ENCODE measurements at places on chromosomes 3 and 15.

- DNase-seq, result peak; percentile 67
Observed at GRCh38 chr3:3015185-3016089, 94.7 kb downstream of the IL5RA start.

- no peak for DNase-seq
Observed at GRCh38 chr15:64233299-64233698, 70.5 kb upstream of the PPIB start.

- DNase-seq, result no peak
Observed at GRCh38 chr3:13880811-13881156, 913 bp upstream of the WNT7A start.

DNA sequence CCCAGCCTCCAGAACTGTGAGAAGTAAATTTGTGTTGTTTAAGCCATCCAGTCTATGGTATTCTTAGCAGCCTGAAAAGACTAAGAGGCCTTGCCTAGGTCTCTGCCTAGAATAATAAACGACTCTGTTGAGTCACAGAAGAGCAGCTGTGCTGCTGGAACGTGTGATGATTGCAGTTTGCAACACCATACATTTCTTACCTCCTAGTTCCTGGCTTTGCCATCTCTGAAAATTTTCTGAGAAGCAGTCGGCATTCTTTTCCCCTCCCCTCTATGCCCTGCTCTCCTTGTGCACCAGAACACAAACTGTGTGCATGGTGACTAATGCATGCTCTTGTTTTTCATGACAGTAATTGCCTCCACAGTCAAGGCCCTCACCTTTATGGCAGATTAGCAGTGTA lies 301.3 kb downstream of the IL20RB start:
- DNase-seq, result no peak

DNA sequence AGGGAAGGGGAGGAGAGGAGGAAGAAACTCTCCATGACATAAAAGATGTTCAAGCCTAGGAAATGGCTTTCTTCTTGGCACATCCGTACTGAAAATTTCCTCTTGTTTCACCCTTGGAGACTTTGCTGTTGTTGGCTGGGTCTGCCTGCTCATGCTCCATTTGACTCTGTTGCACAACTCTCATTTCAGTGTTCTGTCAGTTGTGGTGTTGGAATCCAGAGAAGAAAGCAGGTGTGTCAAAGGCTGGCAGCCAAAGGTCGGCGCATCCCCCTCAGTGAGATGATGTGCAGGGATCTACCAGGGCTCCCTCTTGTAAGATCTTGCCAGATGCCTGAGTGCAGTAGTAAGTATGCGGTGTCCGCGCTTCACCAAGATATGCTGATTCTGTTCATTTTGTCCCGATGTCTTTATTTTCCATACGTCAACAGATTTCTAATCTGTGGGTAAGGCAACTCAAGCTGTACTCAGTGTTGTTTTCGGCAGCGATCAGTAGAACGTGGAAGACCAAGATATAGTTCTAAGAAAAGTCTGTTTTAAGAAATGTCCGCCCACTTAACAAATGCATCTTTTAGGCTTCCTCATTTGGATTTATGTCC lies 265.2 kb upstream of the GOLGA6L4 start:
- DNase-seq, result no peak

- DNase-seq, result no peak
Observed at GRCh38 chr3:127888564-127889107, 26.4 kb upstream of the KBTBD12 start.

DNA sequence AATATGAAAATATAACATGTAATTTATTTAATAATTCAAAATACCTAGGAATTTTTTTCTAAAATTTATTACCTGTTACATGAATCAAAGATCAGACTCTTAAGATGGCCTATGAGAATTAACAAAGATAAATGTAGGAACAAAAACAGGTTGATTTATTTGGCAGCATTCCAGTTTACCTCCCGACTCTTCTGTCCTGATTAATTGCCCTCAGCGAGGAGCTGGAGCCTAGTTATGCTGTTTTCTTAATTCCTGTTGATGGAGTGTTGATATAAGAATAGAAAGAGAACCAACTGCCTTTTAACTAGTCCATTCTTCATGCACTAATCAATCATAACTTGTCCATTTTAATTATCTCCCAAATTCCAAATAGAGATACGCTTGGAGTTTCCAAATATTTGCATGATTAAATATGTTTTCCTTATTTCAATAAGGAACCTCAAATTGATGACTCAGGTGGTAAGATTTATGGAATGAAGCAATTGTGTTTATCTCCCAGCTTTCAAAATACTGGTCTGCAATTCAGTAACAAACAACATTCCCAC lies 10.6 kb upstream of the CPB1 start:
- no peak for DNase-seq

- DNase-seq, result no peak
Observed at GRCh38 chr3:193686665-193687483, 93.9 kb downstream of the OPA1 start.

GRCh38 chr15:77620960-77621647 lies 11.6 kb downstream of the LINGO1 start:
- DNase-seq, result no peak

Data from spinal cord (tissue), 10 donors.